NCI-H1694 (cell line): ENCODE measurements at places on chromosomes 3 and 15.

DNA sequence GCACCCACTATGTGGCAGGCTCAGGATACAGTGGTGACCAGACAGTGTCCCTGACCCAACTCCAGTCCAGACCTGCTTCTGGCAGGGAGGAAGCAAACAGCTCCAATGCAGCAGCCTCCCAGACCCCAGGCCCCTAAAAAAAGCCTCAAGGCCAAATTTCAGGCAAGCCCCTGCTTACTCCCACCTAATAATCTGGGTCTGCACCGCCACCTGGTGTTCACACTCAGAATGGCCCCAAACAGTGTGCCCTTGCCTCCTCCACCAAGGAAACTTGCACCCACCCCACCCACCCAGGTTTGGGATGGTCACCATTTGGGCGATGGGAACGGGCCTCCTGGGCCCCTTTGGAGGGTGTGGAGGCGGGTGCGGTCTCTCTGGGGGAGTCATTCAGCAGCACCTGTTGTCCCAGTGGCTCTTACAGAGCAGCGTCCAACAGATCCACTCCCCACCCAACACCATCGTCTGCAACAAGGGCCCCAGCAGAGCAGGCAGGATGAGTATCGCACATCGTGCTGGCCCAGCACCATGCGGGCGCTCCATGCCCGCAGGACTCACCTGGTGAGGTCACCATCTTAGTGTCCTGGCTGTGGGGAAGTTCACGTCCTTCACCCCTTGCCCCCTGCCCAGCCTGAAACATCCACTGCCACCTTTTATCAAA is 17.3 kb downstream of the C3orf18 start:
- peak; percentile 46 for DNase-seq

- no peak for DNase-seq
Observed at GRCh38 chr3:193938613-193939012, 197.3 kb upstream of the HES1 start.

DNA sequence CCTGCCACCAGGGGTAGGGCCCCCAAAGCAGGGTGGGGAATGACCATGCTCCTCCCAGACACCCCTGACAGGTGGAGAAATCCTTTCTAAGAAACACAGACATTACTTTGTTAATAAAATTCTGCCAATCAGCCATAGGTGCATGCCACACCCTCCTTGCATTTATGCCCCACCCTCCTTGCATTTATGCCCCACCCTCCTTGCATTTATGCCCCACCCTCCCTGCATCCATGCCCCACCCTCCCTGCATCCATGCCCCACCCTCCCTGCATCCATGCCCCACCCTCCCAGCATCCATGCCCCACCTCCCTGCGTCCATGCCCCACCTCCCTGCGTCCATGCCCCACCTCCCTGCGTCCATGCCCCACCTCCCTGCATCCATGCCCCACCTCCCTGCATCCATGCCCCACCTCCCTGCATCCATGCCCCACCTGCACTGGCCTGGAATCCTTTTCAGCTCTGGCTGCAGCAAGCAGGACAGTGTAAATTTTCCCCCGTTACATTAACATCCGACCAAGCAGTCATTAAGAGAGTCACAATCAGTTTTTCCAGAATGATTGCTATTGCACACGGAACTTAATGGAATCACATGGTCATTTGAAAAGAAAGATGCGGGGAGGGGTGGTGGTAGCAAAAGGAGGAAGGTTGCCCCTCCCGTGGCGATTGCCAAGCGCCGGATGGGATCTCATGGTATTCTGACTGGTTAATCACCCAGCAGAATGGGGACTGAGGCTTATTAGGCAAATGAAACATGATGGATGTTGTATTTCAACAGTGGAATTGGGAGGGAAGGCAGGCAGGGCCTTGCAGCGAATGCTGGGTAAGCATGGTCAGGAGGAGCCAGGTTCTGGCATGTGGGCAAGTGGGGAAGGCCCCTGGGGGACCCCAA is 91.2 kb downstream of the TLE3 start:
- DNase-seq = no peak

- DNase-seq = no peak
Observed at GRCh38 chr3:74489050-74489792, 125.2 kb downstream of the CNTN3 start.

- no peak for DNase-seq
Observed at GRCh38 chr15:43184407-43185124, 637 bp upstream of the CCNDBP1 start.

DNA sequence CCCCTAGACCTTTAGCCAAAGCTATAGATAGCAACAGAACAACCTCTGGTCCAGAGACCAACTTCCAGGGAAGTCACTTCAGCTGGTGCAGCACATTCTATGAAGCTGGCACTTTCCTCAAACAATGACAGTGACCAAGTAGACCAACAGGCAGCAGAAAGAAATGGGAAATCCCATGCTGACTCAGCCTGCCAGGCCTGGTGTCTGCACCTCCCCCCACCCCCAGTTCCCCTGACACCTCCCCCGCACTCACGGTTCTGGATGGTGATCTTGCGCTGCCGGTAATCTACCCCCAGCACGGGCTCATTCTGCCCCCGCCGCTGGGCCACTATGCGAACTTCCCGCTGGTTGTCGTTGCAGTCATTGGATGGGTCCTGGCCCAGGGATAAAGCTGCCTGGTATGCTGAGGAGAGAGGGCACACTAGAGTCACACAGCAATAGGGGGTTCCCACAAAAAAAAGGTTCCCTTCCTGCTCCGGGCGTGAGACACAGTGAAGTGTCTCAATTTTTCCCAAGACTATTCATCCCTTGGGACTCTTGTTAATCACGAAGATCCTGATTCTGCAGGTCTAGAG is 17.0 kb downstream of the ILDR1 start:
- no peak for DNase-seq

DNA sequence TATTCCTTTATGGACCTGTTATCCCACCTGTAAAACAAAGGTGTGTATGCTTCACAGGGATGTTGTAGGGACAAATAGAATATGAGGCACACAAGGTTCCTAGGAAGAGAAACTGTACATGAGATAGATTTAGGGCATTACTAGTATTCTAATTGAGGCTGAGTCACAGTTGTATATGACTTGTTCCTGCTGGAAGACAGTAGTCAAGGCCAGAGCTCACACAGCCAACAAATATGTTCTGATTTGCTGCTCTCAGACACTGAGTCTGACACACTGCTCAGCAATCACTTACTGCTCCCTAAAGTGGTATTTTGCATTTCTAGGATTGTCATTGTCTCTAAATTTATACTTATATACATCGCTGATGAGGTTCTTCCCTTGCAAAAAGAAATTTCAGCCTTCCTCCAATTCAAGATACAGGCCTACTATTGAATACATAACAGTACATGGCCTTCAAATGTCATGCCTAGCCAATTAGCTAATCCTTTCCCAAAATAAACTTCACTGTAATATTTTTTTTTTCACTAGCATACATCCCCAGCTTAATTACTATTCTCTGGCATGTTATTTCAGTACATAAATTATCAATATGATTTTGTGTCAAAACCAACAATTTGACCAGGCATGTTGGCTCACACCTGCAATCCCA is 69.8 kb downstream of the TIGIT start:
- no peak for DNase-seq
